Fibroblast of skin of right biceps (primary cell): ENCODE measurements at places on chromosomes 13 and 19.

- no peak for DNase-seq
Measured at GRCh38 chr13:71870100-71870499, 3.1 kb upstream of the DACH1 start.

DNA sequence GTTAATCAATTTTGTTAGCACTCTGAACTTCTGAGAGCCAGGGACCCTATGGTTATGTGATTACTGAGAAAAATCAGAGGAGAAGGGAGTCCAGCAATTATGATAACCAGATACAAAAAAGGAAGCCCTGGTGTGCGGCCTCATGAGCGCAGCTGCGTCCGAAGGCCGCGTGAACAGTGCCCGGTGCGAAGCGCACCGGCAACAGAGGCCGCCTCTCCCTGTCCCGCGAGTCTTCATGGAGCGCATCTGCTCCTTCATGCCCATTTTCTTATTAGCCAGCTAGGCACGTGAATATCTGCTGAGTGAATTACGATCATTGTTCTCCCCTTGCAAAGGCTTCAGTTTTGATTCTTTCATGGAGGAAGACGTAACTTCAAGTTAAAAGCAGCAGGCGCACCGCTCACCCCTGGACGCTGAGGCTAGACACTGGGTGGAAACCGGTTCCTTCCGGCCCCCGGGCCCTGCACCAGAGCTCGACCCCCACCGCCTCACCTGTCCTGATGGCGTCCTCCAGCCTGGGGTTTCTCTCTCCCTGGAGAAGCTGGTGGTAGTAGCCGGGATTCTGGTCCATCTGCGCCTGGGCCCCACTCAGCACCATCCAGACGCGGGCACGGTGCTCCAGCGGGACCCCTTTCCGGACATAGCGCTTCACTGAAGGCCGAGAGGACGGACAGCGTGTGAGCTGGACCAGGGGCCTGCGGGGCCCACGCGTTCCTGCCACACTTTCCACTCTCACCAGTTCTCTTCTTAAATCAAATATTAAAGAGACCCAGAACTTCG lies 8.9 kb downstream of the GRTP1 start:
- no peak for DNase-seq

GRCh38 chr13:20566468-20566897 lies 474 bp upstream of the IFT88 start:
- DNase-seq: peak; percentile 84

DNA sequence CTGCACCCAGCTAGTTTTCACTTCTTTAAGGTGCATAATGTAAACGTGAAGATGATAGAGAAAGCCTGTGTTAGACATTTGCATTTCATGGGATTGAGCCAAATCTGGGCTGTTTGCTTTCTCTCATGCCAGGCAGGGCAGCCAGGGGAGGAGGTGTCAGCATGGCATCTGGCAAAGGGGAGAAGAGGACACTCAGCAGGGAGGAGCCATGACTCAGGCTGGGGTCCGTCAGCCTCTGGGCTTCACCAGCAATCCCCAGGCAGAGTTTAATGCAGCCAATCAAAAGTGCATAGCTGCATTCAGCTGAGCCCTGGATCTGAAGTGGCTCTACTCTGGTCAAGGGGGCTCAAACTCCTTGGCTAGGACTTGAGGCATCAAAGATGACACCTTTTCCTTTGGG lies 23.5 kb downstream of the EBPL start:
- DNase-seq: no peak

- DNase-seq: no peak
Measured at GRCh38 chr19:53078668-53079067, 24.6 kb downstream of the ZNF160 start.

- DNase-seq: no peak
Measured at GRCh38 chr19:2552859-2553258, 76.9 kb downstream of the GADD45B start.

- DNase-seq: no peak
Measured at GRCh38 chr19:33279430-33280350, 22.6 kb downstream of the CEBPA start.

DNA sequence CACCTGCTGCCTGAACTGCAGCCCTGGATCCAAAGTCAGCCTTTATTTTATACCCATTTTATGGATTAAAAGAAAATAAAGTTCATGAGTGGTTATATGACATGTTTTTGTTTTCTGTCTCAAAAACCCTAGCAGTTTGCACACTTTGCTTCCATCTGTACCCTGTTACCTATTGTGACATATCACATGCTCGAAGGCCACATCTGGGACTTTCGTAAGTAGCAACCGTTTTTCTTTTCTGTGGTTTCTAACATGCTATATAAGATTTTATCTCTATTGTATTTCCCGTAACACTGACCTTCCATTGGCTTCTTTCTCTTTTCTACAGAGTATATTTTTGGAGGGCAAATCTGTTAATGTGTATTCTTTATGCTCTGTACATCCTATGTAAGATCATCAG lies 1007.2 kb downstream of the PCDH9 start:
- DNase-seq: no peak

- no peak for DNase-seq
Measured at GRCh38 chr13:100809129-100809390, 134.5 kb upstream of the TMTC4 start.

DNA sequence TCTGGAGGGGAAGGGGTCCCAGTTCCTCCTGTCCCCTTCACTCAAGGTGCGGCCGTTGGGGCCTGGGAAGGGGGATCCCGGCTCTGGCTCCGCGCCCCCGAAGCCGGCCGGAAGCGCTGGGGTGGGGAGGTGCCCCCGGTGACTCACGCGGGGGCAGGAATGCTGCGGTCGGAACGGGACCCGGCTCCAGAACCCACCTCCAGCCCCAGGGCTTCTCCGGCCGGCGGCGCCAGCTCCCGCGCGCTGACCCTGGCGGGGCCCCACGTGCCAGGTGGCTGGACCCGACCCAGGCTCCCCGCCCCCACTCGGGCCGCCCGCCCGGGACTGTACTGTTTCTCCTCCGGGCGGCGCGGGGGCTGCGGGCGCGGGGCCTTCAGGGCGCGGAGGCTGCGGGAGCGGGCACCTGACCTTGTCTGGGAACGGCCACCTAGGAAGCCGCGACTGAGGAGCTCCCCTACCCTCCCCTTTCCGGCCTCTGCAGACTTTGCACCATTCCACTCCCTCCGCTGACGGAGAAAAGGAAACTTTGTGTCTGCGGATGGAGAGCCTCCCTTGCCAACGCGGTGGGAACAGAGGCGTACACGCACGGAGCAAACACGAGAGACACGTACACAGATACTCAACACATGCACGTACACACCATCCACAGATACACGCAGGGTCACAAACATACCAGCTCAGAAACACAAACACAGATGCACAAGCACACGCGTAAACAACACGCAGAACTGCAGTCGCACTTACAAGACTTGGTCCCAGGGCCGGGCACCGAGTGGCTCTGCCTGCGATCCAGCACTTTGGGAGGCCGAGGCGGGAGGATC lies 7.2 kb downstream of the AXL start:
- DNase-seq: peak; percentile 93

- no peak for DNase-seq
Measured at GRCh38 chr13:93425411-93425810, 198.8 kb downstream of the GPC6 start.

DNA sequence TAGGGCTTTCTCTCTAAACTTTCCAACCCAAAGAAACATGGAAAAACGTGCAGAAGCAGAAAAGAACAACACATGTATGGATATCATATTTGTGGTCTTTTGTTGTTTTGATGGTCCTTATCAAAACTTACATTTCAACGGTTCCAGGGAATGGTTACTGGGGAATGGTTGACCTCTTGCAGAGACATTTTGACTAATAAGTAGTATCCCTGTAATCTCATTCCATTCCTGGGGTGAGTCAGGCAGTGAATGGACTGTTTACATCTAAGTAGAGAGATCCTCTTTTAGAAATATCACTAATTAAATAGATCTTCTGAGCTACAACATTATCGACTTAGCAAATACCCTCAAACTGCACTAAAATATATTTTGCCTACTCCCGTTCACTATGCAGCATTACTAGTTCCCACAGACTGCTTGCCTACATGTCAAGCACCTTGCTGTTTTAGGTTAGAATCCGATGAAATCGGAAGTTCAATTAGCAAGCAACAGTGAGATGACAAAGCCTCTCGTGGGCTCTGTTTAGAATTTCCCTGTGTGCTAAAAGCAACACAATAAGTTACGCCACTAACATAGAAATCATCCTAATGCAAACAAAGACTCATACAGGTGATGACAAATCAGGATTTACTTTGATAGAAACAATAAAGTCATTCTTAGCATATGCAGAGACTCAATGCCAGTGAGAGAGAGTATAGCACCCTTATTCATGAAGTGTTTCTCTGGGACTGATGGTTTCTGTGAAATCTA lies 797.7 kb upstream of the ARGLU1 start:
- peak; percentile 20 for DNase-seq

- no peak for DNase-seq
Measured at GRCh38 chr19:40528533-40529092, 48.1 kb upstream of the SHKBP1 start.

- no peak for DNase-seq
Measured at GRCh38 chr13:107234319-107235073, 666.6 kb upstream of the ARGLU1 start.

DNA sequence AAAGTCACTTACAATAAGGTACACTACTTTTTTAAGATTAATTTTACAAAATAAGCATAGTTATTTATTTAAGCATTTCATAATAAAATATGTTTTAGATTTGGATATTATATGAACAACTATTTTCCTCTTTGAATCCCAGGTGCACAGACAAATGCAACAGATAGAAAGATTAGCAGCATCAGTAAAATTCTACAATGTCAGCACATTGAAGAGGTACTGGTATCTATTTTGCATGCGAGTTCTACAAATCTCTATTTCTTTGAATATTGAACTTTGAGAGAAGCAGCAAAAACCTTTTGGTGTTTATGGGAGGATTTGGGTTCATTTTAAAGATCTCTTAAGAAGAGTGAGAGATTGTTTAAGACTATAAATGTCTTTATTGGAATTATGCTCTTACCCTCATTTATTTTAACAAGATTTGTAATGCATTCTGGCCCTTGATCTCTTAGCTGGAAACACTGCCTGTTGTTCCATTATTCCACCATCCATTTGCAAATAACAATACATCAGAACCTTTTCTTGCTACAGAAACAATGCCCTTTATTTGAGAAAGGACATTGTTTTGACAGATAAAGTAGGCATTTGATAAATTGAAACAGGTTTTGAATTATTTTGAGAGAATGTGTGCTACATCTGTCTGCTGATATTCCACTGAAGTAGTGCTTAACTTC lies 558.8 kb upstream of the KLHL1 start:
- DNase-seq: no peak

DNA sequence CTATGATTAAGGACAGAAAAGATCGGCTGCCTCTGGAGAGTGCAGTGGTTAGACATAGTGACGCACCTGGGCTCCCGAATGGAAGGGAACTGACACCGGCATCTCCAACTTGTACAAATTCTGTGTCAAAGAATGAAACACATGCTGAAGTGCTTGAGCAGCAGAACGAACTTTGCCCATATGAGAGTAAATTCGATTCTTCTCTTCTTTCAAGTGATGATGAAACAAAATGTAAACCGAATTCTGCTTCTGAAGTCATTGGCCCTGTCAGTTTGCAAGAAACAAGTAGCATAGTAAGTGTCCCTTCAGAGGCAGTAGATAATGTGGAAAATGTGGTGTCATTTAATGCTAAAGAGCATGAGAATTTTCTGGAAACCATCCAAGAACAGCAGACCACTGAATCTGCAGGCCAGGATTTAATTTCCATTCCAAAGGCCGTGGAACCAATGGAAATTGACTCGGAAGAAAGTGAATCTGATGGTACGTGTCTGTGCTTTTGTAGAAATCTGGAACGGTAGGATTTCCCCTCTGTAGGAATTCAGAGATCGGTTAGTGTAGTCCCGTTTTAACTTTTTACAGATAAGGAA lies 16.9 kb downstream of the ERCC5 start:
- DNase-seq: peak; percentile 32

GRCh38 chr19:54873990-54874389 lies at the start of gene FCAR:
Gene FCAR, plus strand, starts transcription at chr19:54874235. Its CDS starts 55 bp downstream, at chr19:54874290.
- no peak for DNase-seq

DNA sequence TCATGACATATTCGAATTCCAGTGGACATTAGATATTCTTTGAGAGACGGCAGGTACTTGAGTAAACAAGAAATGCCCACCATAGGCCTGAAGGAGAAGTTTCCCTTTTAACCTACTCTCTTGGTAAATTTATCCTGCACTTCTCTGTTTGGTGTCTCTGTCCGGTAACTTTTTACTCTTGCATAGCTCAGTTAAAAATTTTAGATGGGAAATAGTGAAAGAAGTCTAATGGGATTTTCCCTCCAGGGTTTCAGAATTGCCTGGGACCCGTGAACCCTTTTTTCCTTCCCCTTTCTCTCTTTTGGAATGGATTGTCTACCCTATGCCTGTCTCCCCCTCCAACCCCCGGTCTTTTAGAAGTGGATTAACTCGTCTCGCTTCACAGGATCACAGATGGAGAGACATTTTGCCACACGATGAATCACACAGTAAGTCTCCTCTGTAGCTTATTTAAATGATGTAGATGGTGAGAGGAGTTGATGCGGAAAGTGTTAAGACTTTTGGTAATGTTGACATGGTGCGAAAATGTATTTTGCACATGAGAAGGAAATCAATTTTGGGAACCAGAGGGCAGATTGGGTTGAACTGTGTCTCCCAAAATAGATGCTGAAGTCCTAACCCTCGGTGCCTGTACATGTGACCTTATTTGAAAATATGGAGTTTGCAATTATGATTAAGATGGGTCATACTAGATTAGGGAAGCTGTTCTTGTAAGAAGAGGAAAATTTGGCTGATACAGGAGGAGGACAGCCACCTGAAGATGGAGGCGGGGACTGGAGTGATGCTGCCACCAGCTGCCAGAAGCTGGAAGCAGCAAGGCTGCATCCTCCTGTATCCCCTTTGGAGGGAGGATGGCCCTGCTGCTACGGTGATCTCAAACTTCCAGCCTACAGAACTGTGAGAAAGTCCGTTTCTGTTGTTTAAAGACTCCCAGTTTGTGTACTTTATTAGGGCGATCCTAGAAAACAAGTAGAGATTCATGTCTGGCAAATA lies 711 bp upstream of the MIPEP start:
- peak; percentile 28 for DNase-seq

DNA sequence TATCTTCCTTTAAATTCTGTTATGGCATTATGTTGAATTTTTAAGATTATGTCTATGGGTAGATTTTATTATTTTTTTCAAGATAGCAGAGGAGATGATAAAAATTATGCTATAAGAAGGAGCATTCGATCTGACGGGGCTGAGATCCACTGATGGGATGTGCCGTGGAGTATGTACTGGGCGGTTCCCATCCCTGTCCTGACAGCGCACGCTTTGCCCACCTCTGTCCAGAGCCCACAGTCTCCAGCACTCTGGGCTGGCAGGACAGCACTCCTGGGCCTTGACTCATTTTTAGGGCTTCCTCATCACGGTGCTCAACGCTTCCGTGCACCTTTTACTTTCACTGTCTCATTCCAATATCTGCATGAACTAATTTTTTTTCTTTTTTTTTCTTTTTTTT lies 235.5 kb downstream of the TEX29 start:
- no peak for DNase-seq

GRCh38 chr19:2974342-2975041 lies 2.9 kb upstream of the TLE6 start:
- DNase-seq: no peak

DNA sequence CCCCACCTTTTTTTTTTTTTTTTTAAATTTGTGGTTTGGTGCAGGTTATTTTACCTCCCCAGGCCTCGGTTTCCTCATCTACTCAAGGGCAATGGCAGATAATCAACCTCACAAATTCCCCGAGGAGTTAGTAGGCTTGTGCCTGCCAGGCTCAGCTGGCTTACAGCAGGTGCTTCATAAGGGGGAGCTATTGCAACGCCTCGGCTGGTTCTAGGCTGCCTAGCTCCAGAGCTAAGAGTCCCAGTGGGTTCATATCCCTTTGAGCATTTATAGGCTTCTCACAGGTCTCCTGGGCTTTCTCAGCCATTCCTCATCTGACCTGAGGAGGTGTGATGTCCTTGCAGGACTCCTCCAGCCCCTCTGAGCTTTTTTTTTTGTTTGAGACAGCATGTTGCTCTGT lies 10.6 kb downstream of the BCKDHA start:
- no peak for DNase-seq
